ENCODE measurements at places on chromosomes 12 and 14. TPM values are rescaled to one million over a fixed set of nuclear protein-coding genes. Genes with fewer than 3 reads are reported as not detected.
A peak's percentile ranks its signal among the peaks of the same experiment; 100 is the strongest.

MED13L gene
- total RNA-seq = 305 TPM

TTC9 gene
- total RNA-seq = 3.6 TPM

DEPDC4 gene
- not detected for total RNA-seq

RGS6 gene
- 11.2 TPM for total RNA-seq

RHEBL1 gene
- not detected for total RNA-seq

CLEC4C gene
- not detected for total RNA-seq

SLC5A8 gene
- total RNA-seq = not detected

LRRC43 gene
- 2.2 TPM for total RNA-seq

WNT1 gene
- total RNA-seq = not detected

BDKRB2 gene
- 5.3 TPM for total RNA-seq

NRIP2 gene
- 0.92 TPM for total RNA-seq

SLCO1B1 gene
- not detected for total RNA-seq

ERP29 gene
- total RNA-seq = 55.8 TPM

DNA sequence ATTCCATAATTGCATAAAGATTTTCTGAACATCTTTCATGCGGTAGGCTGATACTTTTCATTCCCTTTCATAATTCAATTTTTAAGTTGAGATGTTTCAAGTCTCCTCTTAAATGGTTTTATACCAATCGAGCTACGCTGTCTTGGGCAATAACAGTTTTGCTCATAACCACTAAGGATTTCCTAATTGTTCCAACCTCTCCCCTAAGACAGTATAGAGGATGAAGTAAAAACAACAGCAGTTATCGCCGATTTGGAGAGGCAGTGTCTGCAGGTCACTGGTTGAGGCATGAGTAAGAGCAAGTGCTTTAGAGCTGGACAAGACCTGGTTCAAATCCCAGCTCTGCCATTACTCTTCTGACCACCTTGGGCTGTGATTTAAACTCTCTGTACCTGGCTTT, 6.9 kb upstream of the MED13L start:
- H3K4me3 ChIP-seq = no peak overlapping the region
- no peak overlapping the region for H3K27ac ChIP-seq
- H3K4me1 ChIP-seq = no peaks in the 10 kb centered on the region
- no peaks in the 10 kb centered on the region for H3K27me3 ChIP-seq
- DNase-seq = no peak

GRCh38 chr14:53193193-53193592, 40.1 kb upstream of the DDHD1 start:
- no peak for DNase-seq
- H3K4me3 ChIP-seq = no peak overlapping the region
- no peaks in the 10 kb centered on the region for H3K27me3 ChIP-seq
- no peaks in the 10 kb centered on the region for H3K4me1 ChIP-seq
- no peaks in the 10 kb centered on the region for H3K36me3 ChIP-seq

- peak overlapping the region; percentile 45 for H3K4me3 ChIP-seq
- H3K27me3 ChIP-seq = no peaks in the 10 kb centered on the region
- peaks cover 32% of the 10 kb centered on the region for H3K4me1 ChIP-seq
- H3K27ac ChIP-seq = peak overlapping the region; percentile 12
- no peaks in the 10 kb centered on the region for H3K36me3 ChIP-seq
These were observed 39.7 kb downstream of the KRT80 start for GRCh38 chr12:52151837-52152783.

DNA sequence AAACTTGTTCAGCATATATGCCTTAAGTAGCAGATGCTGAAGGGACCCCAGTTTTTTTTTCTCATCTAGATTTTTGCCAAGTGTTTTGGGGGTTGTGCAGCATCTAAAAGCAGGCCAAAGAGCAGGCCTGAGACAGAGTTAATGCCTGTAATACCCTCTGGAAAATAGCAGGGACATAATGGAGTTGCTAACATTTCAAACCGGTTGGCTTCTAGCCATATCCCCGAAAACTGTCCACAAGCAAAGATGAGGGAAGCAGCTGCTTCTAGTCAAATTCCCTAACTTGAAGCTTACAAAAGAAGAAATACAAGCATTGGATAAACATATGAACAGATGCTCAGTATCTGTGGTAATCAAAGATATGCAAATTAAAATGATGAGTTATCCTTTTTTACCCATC, 52.1 kb upstream of the AEBP2 start:
- no peaks in the 10 kb centered on the region for H3K27me3 ChIP-seq
- no peak overlapping the region for H3K27ac ChIP-seq
- no peak overlapping the region for H3K4me3 ChIP-seq
- H3K36me3 ChIP-seq = no peaks in the 10 kb centered on the region
- no peak for DNase-seq

DNA sequence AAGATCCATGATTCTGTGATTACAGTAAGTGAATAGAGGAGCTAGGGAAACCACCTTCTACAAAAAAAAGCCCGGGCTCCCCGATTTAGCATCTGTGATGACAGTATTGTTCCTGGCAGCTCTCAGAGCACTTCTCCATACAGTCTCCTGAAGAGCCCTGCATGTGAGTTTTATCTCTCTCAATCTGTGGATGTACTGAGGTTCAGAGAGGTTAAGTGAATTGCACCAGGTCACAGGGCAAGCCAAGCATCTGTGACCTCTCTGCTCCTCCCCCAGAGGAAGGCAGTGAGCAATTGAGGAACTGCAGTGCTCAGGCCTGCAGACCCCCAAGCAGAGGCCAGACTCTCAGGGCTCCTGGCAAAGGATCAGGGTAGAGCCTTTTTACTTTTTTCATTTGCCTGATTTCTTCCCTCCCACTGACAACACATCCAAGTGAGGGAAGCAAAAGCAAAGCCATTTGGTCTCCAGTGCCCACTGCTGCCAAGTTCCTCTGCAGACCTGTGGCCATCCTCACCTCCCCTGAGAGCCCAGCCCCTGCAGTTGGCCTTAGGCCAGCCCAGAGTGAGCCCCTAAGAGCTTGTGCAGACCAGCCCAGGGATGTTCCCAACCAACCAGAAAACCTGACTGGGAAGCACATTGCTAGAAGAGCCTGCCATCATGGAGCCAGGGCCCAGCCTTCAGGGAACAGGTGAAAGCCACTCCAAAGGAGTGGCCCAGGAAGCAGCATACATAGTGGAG, 47.6 kb upstream of the PNMA1 start:
- no peaks in the 10 kb centered on the region for H3K27me3 ChIP-seq
- H3K36me3 ChIP-seq = no peaks in the 10 kb centered on the region
- H3K4me1 ChIP-seq = peaks cover 86% of the 10 kb centered on the region
- peak overlapping the region; percentile 100 for H3K27ac ChIP-seq
- DNase-seq = no peak

DNA sequence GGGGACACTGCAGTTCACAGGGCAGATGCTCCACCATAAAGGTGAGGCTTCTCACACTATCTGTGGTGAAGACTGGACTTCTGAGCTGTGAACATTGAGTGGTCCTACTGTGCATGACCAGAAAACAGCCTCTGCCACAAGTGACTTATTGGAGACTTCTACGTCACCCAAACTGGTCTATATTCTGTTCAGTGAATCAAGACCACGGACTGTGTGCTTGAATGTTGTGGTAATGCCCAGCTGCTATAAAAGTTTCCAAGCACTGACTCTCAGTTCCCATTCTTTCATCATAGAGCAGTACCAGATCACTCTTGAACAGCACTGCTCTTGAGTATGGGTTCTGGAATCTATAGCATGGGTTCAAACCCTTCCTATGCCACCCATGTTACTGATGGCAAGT, 4.8 kb upstream of the PLEK2 start:
- H3K4me1 ChIP-seq = no peaks in the 10 kb centered on the region
- H3K27me3 ChIP-seq = no peaks in the 10 kb centered on the region
- H3K36me3 ChIP-seq = no peaks in the 10 kb centered on the region
- H3K4me3 ChIP-seq = no peak overlapping the region
- H3K27ac ChIP-seq = no peak overlapping the region

DNA sequence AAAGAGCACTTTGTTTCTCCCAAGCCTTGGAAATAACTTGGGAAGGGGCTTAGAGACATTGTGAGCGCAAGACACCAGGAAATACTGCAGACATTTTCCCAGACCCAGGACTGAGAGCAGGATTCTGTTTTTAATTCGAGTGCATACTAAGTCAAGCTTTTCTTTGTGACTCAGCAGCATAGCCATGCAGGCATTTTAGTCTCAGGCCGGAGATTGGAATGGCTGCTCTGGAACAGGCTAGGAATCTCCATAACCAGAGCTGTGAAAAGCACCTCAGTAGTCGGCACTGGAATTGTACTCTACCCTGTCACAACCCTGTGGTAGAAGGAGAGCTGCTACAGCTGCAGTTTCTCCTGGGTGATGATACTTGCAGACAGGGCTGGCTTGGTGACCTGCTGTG, 28.9 kb upstream of the GARIN6 start:
- H3K36me3 ChIP-seq = no peaks in the 10 kb centered on the region
- no peak for DNase-seq
- H3K27ac ChIP-seq = no peak overlapping the region
- H3K4me1 ChIP-seq = no peaks in the 10 kb centered on the region
- no peak overlapping the region for H3K4me3 ChIP-seq
- no peaks in the 10 kb centered on the region for H3K27me3 ChIP-seq

DNA sequence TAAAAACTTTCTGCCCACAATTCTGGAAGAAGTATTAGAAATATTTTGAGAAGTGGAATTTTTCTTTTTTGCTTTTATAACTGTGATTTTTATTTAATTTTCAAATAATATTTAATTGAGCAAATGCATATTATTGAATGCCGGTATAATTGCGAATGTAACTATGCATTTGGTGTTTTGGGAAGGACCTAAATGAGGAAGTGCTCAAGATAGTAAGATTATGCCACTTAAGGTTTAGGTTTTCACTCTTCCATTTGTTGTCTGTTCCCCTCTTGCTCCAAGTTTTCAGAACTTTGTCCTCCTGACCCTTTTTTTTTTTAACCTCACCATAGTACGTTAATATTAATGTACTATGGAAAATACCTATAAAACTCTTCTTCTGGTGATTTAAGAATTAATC, 85.8 kb downstream of the KIAA0586 start:
- H3K36me3 ChIP-seq = peaks cover 13% of the 10 kb centered on the region
- no peak for DNase-seq
- no peak overlapping the region for H3K27ac ChIP-seq
- H3K27me3 ChIP-seq = no peaks in the 10 kb centered on the region

- H3K27me3 ChIP-seq = no peaks in the 10 kb centered on the region
- H3K36me3 ChIP-seq = no peaks in the 10 kb centered on the region
- no peak overlapping the region for H3K4me3 ChIP-seq
- peaks cover 9% of the 10 kb centered on the region for H3K4me1 ChIP-seq
- DNase-seq = no peak
These were observed 260.0 kb upstream of the PLEKHG7 start for GRCh38 chr12:92442782-92443181.

GRCh38 chr12:2960996-2961616, 1.9 kb downstream of the TEAD4 start:
- no peaks in the 10 kb centered on the region for H3K27me3 ChIP-seq
- H3K27ac ChIP-seq = peak overlapping the region; percentile 82
- no peaks in the 10 kb centered on the region for H3K36me3 ChIP-seq
- H3K4me1 ChIP-seq = peaks cover 43% of the 10 kb centered on the region
- no peak overlapping the region for H3K4me3 ChIP-seq

- no peaks in the 10 kb centered on the region for H3K27me3 ChIP-seq
- no peak overlapping the region for H3K4me3 ChIP-seq
- no peaks in the 10 kb centered on the region for H3K36me3 ChIP-seq
- H3K4me1 ChIP-seq = no peaks in the 10 kb centered on the region
These were observed 161.3 kb downstream of the RPL10L start for GRCh38 chr14:46490238-46490685.

DNA sequence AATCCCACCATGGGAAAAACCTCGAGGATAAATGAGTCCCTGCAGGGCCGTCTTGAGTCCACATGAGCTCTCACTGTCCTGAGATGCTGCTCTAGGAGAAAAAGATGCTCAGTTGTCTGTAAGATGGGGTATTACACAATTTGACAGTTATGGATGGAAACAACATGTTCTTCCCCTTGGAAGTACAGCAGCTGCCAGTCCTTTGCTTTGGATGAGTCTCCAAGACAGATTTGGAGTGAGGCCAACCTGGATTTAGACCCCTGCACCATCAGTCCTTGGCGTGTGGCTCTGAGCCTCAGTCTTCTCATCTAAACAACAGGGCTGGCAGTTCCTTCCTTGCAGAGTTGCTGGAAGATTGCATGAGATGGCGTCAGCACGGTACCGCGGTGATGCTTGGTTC, 309.1 kb upstream of the FKBP4 start:
- DNase-seq = no peak
- H3K36me3 ChIP-seq = no peaks in the 10 kb centered on the region
- no peaks in the 10 kb centered on the region for H3K27me3 ChIP-seq
- H3K4me1 ChIP-seq = peaks cover 7% of the 10 kb centered on the region
- H3K27ac ChIP-seq = no peak overlapping the region

GRCh38 chr12:116241157-116241759, 36.2 kb downstream of the MED13L start:
- H3K36me3 ChIP-seq = no peaks in the 10 kb centered on the region
- no peaks in the 10 kb centered on the region for H3K27me3 ChIP-seq
- H3K27ac ChIP-seq = no peak overlapping the region
- H3K4me1 ChIP-seq = peaks cover 36% of the 10 kb centered on the region
- no peak for DNase-seq
- H3K4me3 ChIP-seq = no peak overlapping the region

GRCh38 chr14:87630846-87631245, 362.1 kb downstream of the GALC start:
- H3K4me3 ChIP-seq = no peak overlapping the region
- H3K27ac ChIP-seq = no peak overlapping the region

Data from stomach (tissue), 19 donors.